ENCODE measurements at places on chromosomes 4 and X.

- H3K36me3 ChIP-seq = no peaks in the 10 kb centered on the region
- H3K27ac ChIP-seq = no peak overlapping the region
- no peaks in the 10 kb centered on the region for H3K27me3 ChIP-seq
- H3K4me3 ChIP-seq = no peak overlapping the region
These were observed 573.8 kb upstream of the NDST4 start for GRCh38 chr4:115687052-115687755.

GRCh38 chr4:24807611-24808010 is 12.2 kb downstream of the SOD3 start:
- H3K36me3 ChIP-seq = no peaks in the 10 kb centered on the region
- no peak overlapping the region for H3K27ac ChIP-seq
- DNase-seq = no peak
- H3K4me1 ChIP-seq = no peaks in the 10 kb centered on the region
- peaks cover under 1% of the 10 kb centered on the region for H3K27me3 ChIP-seq

GRCh38 chrX:13652287-13652793 is 601 bp upstream of the TCEANC start:
- H3K27ac ChIP-seq = peak overlapping the region; percentile 73
- H3K27me3 ChIP-seq = no peaks in the 10 kb centered on the region
- peaks cover 17% of the 10 kb centered on the region for H3K36me3 ChIP-seq
- peaks cover 21% of the 10 kb centered on the region for H3K4me1 ChIP-seq
- DNase-seq = no peak

DNA sequence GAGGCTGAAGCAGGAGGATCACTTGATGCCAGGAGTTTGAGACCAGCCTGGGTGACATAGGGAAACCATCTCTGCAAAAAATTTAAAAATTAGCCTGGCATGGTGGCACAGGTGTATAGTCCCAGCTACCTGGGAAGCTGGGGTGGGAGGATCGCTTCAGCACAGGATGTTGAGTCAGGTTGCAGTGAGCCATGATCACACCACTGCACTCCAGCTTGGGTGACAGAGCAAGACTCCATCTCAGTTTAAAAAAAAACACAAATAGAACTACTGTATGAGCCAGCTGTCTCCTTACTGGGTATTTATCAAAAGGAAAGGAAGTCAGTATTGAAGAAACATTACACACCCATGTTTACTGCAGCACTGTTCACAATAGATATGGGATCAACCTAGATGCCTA is 138.7 kb downstream of the RAP1GDS1 start:
- DNase-seq = no peak
- peaks cover 30% of the 10 kb centered on the region for H3K36me3 ChIP-seq

DNA sequence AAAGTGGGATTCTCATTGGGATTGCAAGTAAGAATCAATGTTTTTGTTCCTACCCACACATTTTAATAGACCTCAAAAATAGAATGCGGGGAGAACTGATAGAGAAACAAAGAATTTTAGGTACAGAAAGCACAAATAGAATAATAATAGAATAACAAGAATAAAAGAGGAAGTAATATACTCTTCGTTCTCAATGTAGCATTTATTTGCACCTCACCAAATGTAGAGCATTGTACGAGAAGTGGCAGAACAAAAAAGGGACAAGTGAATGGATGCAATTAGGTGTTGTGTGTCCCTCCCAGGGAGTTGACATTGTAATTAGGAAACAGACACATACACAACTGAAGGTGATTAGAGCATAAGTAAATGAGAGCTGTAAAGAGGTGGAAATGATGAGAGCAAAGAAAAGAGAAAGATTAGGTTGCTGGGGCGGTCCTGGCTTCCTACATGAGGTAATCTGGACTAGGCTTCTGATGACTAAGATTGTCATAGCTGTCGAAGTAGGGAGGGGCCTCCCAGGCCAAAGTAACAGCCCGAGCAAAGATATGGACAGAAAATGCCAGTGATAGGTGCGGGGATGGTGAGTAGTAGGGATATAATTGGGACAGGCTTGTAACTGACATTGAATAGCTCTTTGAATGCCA is 10.4 kb downstream of the RAB9A start:
- H3K36me3 ChIP-seq = peaks cover 11% of the 10 kb centered on the region
- H3K4me1 ChIP-seq = peaks cover 32% of the 10 kb centered on the region
- H3K27me3 ChIP-seq = no peaks in the 10 kb centered on the region
- H3K4me3 ChIP-seq = no peak overlapping the region
- peak overlapping the region; percentile 48 for H3K27ac ChIP-seq

DNA sequence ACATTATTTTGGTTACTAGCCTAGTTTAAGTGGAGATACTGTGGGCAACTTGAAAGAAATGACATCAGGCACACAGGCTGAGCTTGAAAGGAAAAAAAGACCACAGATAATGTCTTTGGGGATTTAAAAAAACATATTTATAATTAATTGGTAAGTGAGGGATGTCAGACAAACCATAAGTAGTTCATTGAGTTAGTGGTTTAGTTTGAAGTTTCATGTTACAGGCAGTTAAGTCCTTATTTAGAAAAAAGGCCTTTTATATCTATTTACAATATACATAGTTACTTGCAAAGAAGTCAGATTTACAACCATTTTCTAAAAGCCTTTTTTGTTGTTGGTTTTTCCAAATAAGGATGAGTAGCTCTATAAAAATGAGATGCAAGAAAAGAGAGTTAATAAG is 89.2 kb downstream of the CDS1 start:
- no peak for DNase-seq
- H3K4me1 ChIP-seq = no peaks in the 10 kb centered on the region
- H3K27me3 ChIP-seq = no peaks in the 10 kb centered on the region
- H3K36me3 ChIP-seq = no peaks in the 10 kb centered on the region

DNA sequence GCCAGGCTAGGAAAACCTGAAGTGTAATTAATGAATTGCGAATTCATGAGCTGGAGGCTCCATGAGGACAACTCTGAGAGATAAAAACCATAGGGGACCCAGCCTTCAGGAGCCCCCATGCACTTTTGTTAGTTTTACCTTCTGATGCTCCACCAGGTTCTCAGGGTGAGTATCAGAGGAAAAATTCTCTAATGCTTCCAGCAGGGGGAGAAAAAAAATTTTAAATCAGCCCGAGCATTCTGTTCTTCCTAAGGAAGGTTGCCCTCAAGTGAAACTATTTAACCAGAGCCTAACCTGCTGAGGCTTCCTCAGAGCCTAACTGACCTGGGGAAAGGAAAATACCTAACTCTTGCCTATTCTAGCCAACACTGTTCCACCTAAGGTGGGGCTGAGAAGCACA is 552.6 kb downstream of the PPARGC1A start:
- H3K4me3 ChIP-seq = no peak overlapping the region
- peaks cover 29% of the 10 kb centered on the region for H3K4me1 ChIP-seq
- no peaks in the 10 kb centered on the region for H3K36me3 ChIP-seq

GRCh38 chrX:327660-328126 is 9.1 kb upstream of the GTPBP6 start:
- H3K27me3 ChIP-seq = no peaks in the 10 kb centered on the region
- DNase-seq = no peak
- H3K4me1 ChIP-seq = peaks cover 9% of the 10 kb centered on the region
- no peak overlapping the region for H3K27ac ChIP-seq
- no peak overlapping the region for H3K4me3 ChIP-seq

- no peak overlapping the region for H3K4me3 ChIP-seq
- H3K27ac ChIP-seq = no peak overlapping the region
These were observed 28.4 kb downstream of the RP2 start for GRCh38 chrX:46865281-46865680.

DNA sequence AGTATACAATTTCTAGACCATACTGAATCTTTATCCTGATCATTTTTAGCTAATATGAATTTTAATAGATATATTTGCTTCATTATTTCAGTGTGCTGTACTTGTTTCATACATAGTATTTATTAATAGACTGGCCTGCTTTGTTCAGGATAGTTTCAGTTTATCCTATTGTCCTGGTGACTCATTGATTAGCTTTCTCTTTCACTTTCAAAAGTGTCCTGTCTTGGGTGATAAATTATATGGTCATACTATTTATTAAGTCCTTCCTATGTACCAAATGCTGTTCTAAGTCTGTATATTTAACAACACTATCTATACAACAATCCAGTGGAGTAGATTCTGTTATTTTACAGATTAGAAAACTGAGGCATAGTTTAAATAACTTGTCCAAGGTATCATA is 153.8 kb upstream of the RAPGEF2 start:
- no peak overlapping the region for H3K4me3 ChIP-seq
- peaks cover 11% of the 10 kb centered on the region for H3K27me3 ChIP-seq
- H3K4me1 ChIP-seq = no peaks in the 10 kb centered on the region
- no peaks in the 10 kb centered on the region for H3K36me3 ChIP-seq
- no peak overlapping the region for H3K27ac ChIP-seq

DNA sequence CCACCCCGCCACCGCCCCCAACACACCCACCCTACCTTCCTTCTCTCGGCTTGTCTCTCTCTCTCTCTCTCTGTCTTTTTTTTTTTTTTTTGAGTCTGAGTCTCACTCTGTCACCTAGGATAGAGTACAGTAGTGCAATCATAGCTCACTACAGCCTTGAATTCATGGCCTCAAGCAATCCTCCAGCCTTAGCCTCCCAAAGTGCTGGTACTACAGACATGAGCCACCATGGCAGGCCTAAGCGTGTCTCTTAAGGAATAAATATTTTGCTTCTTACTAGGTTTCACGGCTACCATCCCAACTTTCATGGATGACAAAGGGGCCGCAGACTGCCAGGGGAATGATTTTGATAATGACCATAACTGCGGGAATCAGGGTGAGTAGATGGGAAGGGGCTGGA is 55.8 kb downstream of the SSX7 start:
- no peak for DNase-seq
- no peaks in the 10 kb centered on the region for H3K4me1 ChIP-seq
- H3K36me3 ChIP-seq = no peaks in the 10 kb centered on the region
- no peaks in the 10 kb centered on the region for H3K27me3 ChIP-seq

DNA sequence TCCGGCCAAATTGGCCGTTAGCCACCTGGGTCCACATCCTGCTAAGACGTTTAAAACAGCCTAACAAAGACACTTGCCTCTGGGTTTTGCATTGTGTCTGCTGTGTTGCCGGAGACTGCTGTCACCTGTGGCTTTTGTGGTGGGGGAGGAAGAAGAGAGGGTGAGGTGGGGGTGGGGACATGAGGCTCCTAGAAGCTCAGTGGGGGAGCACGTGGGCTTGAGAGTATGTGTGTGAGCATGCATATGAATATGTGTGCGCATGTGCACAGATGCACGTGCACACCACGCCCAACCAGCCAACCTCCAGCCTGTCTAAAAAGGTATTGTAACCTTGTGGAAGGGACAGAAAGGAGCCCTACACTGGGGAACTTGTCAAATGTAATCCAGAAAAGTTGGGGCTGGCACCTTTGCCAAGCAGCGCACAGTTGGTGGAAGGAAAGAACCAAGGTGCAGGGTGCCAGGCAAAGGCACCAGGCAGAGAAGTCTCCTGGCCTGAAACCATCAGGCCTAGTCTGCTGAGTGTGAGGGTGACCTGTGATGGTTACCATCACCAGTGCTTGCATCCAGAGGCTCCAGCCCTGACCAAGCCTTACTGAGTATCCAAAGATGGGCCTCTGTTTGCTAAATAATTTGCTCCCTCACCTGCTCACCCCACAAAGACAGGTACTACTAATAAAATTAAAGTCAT is 10.1 kb upstream of the SASH3 start:
- DNase-seq = peak; percentile 59
- no peaks in the 10 kb centered on the region for H3K27me3 ChIP-seq
- H3K27ac ChIP-seq = peak overlapping the region; percentile 93

GRCh38 chrX:100979881-100980607 is 10.5 kb downstream of the ARL13A start:
- no peak overlapping the region for H3K4me3 ChIP-seq
- no peak for DNase-seq
- H3K36me3 ChIP-seq = no peaks in the 10 kb centered on the region
- no peak overlapping the region for H3K27ac ChIP-seq
- H3K4me1 ChIP-seq = no peaks in the 10 kb centered on the region

GRCh38 chrX:39165185-39165584 is 363.9 kb downstream of the MID1IP1 start:
- no peak for DNase-seq
- no peaks in the 10 kb centered on the region for H3K27me3 ChIP-seq
- H3K36me3 ChIP-seq = no peaks in the 10 kb centered on the region
- H3K27ac ChIP-seq = peak overlapping the region; percentile 84
- no peak overlapping the region for H3K4me3 ChIP-seq

All from T-helper 2 cell treated with Interferon-gamma antibody and Interleukin-4, amounts not matched to agents 5 μg/mL and 100 μg/mL, for 36 hours (primary cell).